EL (cell line): ENCODE measurements at places on chromosomes 3 and 15.

DNA sequence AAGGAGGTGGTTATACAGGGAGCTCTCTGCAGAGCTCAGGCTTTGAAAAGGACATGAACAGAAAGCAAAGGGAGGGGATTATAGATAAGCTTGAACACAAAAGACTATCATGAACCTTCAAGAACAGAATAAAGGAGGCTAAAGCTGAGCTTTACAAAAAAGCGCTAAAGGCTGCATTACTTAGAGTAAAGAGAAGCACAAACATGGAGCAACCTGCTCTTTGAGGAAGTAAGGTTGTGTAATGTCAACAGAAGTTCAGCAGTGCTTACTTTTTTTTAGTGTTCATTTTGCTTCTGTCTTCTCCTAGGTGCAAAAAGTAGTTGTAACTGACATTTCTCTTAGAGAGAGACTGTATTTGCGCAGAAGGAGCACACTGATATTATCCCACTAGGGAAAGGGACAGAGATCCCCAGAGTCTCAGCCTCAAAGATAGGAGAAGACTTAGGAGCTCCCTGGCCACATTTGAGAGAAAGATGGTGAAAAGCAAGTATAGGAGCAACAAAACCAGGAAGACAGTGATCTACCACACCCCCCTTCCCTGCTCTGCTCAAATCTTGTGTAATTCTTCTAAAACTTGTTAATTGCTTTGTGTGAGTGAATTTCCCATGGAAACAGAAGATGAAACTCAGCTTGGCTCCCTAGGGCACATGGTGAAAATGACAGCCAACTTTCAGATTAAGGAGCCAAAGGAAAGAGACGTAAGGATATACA lies 54.7 kb downstream of the QTRT2 start:
- DNase-seq: no peak

DNA sequence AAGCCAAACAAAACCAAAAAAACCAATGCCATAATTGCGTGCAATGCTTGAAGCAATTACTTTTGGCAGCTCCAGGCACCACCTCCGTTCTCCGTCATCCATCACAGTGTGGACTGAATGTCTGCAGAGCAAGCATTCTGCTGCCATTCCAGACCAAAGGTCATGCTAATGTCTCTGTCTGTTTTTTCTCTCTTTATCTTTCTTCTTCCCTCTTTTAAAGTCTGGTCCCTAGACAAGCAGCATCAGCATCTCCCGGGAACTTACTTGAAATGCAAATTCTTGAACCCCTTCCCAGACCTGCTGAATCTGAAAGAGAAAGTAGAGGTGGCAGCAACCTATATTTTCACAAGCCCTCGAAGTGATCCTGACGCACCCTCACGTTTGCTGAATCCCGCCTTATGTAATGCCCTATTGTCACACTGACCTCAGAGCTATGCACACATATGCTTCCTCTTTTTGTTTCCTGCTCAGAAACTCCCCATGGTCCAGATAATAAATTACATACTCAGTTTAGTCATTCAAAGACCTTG lies 297.3 kb upstream of the PROK2 start:
- DNase-seq: no peak

DNA sequence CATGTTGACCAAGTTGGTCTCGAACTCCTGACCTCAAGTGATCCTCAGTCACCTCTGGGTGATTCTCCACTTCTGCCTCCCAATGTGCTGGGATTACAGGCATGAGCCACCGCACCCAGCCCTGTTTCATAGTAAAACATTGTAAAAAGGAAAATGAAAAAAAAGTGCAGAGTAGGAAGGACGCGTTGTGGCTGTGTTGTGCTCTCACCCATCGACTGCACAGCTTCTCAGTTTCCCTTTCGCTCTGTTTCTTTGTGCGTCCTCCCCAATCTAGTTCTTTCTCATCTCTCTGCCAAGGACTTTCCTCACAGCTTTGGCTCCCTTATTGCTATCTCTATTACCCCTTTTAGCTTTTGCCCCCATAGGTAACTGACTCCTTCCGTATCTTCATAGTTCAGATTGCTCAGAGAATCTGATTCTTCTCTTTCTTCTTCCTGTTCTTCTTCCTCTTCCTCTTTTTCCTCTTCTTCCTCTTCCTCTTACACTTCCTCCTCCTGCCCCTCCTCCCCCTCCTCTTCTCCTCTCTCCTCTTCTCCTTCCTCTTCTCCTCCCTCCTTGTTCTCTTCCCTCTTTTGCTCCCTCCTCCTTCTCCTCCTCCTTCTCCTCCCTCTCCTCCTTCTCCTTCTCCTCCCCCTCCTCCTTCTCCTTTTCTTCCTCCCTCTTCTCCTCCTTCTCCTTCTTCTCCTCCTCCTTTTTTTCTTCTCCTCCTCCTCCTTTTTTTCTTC lies 81.1 kb upstream of the VGLL4 start:
- no peak for DNase-seq

DNA sequence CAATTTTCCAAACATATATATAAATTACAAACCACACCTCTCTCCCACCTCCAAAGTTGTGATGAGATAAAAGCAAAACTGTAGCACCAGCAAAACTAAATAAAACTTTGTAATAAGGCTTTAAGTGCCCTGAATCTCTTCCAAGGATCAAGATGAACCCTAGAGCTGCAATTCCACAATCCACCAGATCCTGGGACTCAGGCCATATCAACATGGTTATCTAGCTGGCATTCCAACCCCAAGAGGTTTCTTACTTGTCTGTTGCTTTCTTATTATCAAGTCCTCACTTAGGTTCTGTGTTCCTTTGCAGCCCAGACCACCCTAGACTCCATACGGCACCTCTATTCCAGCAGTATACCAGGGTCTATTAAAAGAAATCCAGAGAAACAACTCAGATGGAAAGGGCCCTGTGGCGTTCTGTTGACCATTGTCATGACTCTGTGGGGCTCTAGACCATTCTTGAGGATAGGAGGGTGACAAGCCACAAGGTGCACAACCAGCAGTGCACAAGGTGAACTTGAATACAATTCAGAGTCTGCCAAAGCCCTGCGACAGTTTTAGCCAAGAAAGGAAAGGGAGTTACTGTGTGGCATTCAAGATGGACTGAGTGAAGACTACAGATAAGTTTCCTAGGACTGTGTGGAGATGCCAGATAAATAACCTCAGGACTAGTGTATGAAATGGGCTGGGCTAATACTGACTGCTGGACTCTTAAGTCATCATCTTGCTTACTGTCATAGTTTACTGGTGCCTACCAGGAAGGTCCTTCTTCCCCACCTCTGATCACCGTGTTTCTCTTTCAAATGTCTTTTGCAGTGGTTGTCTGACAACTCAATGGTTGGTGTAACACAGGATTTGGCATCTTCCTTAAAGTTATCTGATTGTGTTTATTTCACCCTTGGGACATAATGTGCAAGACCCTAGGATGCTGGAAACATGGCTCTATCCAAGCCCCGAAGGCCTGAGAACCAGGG lies 27.2 kb downstream of the ACKR2 start:
- no peak for DNase-seq

- no peak for DNase-seq
Measured at GRCh38 chr3:24793896-24794295, 299.2 kb upstream of the THRB start.

- DNase-seq: peak; percentile 67
Measured at GRCh38 chr3:65785065-65785645, 253.6 kb downstream of the MAGI1 start.

DNA sequence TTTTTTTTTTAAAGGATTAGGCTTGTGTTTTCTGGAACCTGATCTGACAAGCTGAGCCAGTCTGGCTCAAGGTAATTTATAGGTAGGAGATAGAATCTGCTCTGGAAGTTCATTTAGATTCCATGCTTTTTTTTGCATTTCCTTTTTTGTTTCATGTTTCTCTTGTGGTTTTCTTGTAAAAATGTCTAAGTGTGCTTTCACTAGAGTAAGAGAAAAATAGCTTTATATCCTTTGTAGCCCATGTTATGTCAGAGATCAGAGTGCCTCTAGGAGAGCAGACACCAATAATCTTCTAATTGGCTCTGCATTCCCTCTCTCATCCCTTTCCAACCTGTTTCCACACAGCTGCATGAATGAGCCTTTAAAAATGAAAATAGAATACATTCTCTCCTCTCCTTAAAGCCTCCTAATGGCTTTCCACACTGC lies 389.8 kb upstream of the KCNMB2 start:
- no peak for DNase-seq

- no peak for DNase-seq
Measured at GRCh38 chr3:139252719-139253118, 91.1 kb upstream of the MRPS22 start.

GRCh38 chr3:179733797-179734196 lies 81.0 kb downstream of the USP13 start:
- DNase-seq: no peak

- no peak for DNase-seq
Measured at GRCh38 chr15:29652595-29652994, 169.7 kb downstream of the TJP1 start.

DNA sequence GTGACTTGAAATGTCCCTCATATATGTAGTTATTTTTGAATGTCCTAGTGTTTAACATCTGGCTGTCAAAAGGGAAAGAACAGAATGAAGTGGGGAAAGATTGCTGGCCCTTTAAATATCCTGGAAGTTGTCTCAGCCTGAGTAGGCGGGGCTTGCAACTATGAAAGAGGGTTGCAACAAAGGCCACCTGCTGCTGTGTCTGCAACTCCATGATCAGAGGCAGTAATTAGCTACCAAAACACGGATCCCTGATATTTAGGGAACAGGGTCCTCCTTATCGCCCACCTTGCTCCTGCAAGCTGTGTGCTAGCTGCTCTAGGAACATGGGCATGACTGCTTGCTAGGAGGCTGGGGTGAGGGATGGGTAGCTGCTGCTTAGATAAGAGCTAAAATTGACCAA lies 100.2 kb upstream of the CFAP20DC start:
- no peak for DNase-seq

DNA sequence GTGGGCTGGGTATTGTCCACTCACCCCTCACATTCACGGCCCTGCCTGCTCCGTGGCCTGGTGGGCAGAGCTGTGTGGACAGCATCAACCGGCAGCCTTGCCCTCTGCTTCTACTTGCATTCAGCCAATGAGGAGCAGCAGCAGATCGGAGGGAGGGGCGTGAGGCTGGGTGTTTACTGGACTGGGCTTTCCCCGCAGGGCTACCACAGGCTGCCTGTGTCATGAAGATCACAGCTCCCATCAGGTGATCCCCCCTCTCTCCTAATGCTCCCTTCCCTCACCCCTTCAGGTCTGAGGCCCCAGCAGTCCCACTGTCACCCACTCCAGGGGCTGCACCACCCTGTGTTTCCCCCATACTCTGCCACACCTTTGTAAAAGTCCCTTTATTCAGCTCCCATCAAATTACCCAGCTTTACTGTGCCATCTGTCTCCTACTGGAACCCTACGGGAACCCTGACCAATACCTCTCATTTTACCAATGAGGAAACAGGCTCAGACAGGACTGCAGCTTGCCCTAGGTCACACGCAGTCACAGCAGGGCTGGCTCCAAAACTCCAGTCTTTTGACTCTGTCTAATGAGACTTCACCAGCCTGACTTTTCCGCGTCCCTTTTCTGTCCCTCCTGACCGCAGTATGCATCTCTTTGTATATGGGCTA lies 81.1 kb downstream of the MEGF11 start:
- DNase-seq: no peak

DNA sequence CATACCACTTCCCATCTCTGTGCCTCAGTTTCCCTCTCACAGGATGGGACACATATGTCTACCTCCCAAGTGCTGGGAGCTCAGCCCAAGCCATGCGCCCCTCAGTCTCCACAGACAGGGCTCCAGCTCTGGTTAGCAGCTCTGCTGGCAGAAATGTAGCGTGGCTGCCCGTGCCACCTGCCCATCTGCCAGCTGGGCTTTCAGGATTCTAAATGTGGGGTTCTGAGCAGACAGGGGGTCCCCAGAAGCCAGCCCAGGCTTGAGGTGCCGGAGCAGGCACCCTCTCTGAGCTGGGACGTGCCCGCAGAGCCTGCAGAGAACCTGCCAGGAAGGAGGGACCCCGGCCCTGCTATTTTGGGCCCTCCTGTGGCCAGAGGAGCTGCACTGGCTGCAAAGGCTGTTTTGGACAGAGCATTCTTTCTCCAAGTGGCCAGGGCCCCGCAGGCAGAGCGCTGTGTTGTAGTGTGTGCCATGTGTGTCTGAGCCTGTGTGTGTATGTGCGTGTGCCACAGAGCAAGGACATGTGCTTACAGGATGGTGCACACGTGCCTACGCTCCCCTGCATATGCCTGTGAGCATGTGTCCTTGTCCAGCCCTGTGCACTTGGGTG lies 31.7 kb downstream of the PSTPIP1 start:
- no peak for DNase-seq

- no peak for DNase-seq
Measured at GRCh38 chr3:149715247-149715646, 37.0 kb downstream of the COMMD2 start.

GRCh38 chr3:186515125-186515524 lies 29.1 kb downstream of the CRYGS start:
- no peak for DNase-seq

DNA sequence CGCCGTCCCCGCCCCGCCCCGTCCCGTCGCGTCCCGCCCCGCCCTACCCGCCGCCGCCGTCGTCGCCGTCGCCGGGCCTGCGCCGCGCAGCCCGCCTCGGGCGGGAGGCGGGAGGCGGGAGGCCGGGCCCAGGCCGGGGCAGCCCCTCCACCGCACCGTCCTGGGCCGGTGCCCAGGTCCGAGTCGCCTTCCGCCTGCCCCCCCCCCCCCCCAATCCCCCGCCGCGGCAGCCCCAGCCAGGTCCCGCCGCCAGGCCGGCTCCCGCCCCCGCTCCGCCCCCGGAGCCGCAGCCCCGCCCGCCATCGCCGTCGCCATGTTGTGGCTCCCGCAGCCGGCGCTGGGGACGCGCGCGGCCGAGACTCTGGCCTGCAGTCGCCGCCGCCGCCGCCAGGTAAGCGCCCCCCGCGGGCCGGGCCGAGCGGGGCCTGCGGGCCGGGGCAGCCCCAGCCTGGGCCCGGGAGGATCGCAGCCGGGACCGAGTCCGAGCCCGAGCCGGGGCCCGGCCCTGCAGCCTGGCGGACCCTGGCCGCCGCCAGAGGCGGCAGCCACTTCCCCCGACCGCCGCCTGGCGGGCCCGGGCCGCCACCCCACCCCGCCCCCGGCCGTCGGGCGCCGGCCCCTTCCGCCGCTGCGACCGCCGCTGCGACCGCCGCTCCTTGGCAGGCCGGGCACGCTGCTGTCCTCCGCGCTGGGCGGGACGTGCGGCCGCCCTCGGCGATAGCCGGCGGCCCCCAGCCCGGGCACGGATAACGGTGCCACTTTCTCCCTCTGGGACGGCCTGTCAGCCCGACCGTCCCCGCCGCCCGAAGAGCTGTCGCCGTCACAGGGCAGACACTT lies at the start of gene ZNF592:
Gene ZNF592 (plus strand): TSS at position 319 of the 837 bp plus-strand sequence. CDS start 34,084 bp downstream, outside the sequence.
- peak; percentile 80 for DNase-seq

- no peak for DNase-seq
Measured at GRCh38 chr3:64861684-64862083, 173.9 kb upstream of the ADAMTS9 start.

GRCh38 chr15:98609144-98609852 lies 39.0 kb upstream of the IGF1R start:
- DNase-seq: peak; percentile 82
